ENCODE measurements at places on chromosomes 1 and 21.

- H3K27me3 ChIP-seq = peaks cover 17% of the 10 kb centered on the region
- no peaks in the 10 kb centered on the region for H3K36me3 ChIP-seq
- H3K27ac ChIP-seq = no peak overlapping the region
- no peak for DNase-seq
- no peak overlapping the region for H3K4me3 ChIP-seq
- H3K4me1 ChIP-seq = peaks cover 5% of the 10 kb centered on the region
Measured at GRCh38 chr1:116919802-116920201, 10.1 kb downstream of the PTGFRN start.

GRCh38 chr1:78061825-78062523, 16.2 kb downstream of the GIPC2 start:
- H3K4me1 ChIP-seq = peaks cover 7% of the 10 kb centered on the region
- H3K27me3 ChIP-seq = peaks cover 22% of the 10 kb centered on the region
- no peak for DNase-seq
- no peak overlapping the region for H3K4me3 ChIP-seq

DNA sequence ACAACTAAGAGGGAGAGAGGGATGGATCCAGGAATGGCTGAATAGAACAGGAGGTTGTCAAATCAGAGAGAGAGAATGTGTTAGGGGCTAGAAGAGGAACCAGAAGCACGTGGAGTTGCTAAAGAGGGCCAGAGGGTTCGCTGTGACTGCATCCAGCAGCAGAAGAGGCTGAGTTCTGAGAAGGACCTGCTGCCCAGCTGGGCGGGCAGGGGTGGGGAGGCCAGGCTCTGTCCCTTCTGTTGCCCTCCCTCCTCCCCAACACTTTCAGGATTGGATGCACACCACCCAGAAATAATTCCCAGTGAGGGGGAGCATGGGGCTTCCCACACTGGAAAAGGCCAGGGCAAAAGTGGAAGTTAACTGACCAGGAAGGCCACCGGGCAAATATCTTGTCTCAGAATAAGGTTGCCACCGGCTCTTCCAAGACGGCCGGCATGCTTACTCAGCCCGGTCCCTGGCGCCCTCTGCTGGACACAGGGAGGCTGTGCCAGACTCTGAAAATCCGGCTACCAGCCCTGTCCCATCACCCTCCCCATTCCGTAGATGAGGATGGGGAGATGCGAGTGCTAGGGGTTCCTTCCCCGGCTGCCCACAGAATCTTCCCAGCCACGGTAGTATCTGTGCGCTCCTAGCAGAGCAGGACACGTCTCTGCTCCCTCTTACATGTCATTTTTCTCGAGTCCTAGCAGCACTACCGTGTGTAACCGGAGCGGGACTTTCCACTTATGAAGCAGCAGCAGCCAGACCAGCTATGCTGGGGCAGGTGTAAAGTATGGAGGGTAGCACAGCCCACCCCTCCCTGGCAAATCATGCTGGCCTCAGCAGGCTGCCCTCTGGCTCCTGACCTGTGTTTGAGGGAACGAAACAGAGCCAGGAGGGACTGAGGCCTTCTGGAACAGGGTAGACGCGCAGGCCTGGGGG, 46.8 kb upstream of the A3GALT2 start:
- H3K27ac ChIP-seq = no peak overlapping the region
- H3K4me1 ChIP-seq = no peaks in the 10 kb centered on the region
- H3K36me3 ChIP-seq = no peaks in the 10 kb centered on the region
- H3K27me3 ChIP-seq = no peaks in the 10 kb centered on the region
- peak; percentile 88 for DNase-seq

DNA sequence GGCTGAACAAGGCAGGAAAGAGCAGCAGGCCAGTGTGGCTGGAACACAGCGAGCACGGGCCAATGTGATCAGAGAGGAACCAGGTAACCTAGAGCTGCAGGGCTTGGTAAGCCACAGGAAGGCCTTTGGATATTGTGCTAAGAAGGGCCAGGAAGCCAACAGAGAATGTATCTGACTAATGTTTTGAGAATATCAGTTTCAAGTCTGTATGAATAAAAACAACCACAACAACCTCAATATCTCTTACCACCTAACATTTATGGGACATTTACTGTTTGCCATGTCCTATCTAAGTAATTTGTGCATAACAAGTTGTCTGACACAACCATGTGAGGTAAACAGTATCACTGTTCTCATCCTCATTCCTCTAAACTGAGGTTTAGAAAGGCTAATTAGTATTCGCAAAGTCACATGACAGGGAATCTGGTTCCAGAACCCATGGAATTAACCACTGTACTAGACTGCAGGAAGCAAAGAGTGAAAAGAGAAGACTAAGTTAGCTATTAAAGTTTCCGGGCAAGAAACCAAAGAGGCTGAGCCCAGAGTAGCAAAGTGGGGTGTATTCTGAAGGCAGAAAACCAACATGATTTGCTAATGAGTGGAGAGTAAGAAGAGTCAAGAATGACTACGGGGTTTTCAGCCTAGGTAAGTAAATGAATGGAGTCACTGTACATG, 38.9 kb downstream of the SPRTN start:
- H3K4me3 ChIP-seq = no peak overlapping the region
- no peaks in the 10 kb centered on the region for H3K27me3 ChIP-seq
